Right ventricle myocardium inferior (tissue), 1 donor: ENCODE measurements at places on chromosomes 7 and 10.

DNA sequence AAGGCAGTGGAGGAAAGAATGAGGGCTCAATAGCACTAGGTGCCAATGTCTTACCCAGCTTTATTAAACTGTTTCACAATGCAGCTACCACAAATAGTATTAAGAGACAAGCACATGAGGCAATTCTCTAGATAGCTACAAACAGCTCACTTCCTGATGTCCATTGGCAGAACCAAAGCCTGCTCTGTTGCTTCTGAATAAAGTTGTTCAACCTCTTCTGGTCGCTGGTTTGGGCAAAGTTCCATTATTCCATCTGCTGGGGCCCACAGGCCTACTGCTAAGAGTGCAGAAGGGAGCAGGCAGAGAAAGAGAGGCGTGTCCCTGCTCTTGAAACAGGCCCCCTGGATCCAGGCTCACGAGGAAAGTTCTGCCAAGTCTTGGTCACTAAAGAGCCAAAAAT, 173.9 kb downstream of the ZNF438 start:
- peak; percentile 84 for DNase-seq

GRCh38 chr7:42236266-42236975, 588 bp downstream of the GLI3 start:
- DNase-seq = peak; percentile 76

DNA sequence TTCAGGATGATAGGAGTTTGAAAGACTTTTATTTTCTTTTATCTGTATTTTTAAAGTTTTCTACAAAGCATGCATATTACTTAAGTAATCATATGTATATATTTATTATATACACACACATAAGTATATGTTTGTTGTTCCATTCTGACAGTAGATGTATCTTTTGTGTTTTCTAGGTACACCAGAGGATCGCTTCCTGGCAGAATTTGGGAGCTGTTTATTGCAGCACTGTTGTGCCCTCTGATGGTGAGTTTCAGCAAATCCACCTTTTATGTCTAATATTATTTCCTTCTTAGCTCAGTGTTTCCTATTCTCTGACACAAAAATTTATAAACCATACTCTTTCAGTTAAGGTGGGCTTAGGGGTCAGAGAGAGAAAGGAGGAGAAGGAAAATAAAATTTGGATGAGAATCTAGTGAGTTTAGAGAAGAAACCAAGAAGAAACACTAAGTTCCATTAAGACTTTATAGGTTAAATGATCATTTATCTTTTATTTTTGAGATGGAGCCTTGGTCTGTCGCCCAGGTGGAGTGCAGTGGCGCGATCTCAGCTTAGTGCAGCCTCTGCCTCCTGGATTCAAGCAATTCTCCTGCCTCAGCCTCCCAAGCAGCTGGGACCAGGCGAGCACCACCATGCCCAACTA, 59.2 kb upstream of the OIT3 start:
- no peak for DNase-seq

- DNase-seq = no peak
Measured at GRCh38 chr10:68618234-68618633, 58.1 kb downstream of the TET1 start.

- DNase-seq = no peak
Measured at GRCh38 chr7:43701500-43701854, 27.8 kb downstream of the COA1 start.

- no peak for DNase-seq
Measured at GRCh38 chr7:102323914-102324195, 32.4 kb downstream of the SPDYE6 start.

- no peak for DNase-seq
Measured at GRCh38 chr7:141102436-141102835, 28.6 kb downstream of the TMEM178B start.

DNA sequence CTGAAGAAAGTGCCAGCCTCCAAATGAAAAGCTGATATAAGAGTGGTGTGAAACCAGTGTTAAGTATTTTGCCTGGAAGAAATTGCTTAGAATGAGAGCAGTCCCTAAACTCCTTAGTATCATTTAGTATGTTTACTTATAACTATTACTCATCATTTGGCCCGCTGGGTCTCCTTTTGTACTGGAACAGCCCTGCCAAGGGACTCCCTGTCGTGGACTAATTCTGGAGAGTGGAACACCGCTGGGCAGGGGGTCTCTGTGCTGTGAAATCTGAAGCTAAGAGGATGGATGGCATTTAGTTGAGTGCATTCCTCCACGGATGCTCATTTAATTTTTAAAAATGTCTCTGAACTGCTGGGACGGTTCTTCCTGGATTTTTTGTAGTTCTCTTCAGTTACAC, 889.9 kb upstream of the C7orf33 start:
- DNase-seq = no peak

- no peak for DNase-seq
Measured at GRCh38 chr10:126198681-126199080, 189.6 kb downstream of the ADAM12 start.

DNA sequence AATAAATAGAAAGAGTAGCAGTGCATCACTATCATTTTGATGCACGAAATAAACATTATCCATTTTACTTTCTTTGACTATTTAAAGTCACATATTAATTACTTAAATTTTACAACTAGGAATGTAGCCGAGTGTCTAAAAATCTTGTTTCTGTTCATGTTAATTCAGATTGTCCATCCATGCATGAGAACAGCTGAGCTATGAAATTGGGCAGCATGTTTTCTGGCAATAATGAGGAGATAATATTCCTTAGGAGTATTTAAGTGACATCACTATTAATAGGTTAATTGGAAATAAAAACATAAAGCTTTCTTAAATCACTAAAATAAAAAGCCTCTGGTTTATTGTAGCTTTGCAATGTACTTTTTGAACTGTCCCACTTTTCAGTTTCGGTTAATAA, 293.8 kb downstream of the PHTF2 start:
- DNase-seq = no peak

GRCh38 chr7:45089341-45089891, 647 bp upstream of the NACAD start:
- no peak for DNase-seq

- no peak for DNase-seq
Measured at GRCh38 chr7:82194016-82194643, 249.4 kb downstream of the CACNA2D1 start.

DNA sequence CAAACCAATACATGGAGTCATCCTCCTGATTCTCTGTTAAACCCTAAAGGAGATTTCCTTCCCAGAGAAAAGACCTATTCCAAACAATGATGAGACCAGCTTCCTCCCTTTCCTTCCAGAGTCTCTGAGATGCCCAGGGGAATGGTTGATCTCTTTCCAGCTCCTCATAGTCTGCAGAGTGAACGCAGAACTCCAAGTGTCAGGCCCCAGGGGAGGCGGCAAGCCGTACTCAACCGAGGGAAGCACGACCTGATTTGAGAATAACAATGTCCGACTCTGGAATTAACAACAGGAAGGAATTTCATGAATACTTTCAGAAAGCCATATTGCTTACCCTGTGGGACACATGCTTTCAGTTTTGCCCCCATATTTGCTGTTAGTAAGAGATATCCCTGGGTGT, 241.7 kb upstream of the GLI3 start:
- DNase-seq = no peak

GRCh38 chr7:2321020-2321419, 6.8 kb upstream of the SNX8 start:
- no peak for DNase-seq

GRCh38 chr7:91293840-91294239, 29.6 kb downstream of the FZD1 start:
- DNase-seq = no peak

DNA sequence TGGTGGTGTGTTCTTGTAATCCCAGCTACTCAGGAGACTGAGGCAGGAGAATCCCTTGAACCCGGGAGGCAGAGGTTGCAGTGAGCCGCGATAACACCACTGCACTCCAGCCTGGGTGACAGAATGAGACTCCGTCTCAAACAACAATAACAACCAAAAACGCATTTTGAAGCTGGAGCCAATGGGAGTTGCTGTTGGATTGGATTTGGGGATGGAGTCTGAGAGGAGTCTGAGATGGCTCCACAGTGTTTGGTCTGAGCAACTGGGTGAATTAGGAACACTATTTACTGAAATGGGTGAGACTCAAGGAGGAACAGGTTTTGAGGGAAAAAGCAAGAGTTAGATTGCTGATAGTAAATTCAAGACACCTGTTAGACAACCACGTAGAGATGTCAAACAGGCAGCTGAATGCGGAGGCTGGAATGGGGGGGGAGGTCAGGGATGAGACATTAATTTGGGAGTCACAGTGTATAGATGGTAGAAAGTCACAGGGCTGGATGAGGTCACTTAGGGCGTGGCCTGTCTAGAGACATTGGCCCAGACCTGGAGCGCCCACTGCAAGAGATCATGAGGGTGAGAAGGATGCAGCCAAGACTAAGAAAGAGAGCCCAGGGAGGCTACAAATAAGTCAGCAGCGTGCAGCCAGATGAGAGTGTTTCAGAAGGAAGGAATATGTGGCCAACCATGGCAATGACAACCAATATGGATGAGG, 56.4 kb downstream of the CYCS start:
- DNase-seq = no peak

DNA sequence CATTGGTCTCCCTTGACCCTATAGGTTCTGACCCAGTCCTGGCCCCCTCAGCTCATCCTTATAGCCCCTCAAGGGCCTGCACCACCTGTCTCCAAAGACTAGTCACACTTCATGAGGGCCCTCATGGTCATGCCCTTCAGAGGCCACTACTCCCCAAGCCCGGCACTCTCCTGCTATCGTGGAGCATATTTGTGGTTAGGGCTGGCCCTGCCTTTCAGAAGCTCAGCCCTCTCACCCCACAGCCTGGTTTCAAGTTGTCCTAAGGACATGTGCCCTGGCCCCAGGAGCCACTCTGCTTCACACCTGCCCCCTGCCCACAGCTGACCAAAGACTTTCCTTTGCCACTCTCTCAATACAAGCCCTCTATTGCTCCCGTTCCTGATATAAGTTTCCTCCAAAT, 60.3 kb upstream of the LBX1 start:
- DNase-seq = no peak

- no peak for DNase-seq
Measured at GRCh38 chr10:69835233-69835632, 33.5 kb downstream of the COL13A1 start.

DNA sequence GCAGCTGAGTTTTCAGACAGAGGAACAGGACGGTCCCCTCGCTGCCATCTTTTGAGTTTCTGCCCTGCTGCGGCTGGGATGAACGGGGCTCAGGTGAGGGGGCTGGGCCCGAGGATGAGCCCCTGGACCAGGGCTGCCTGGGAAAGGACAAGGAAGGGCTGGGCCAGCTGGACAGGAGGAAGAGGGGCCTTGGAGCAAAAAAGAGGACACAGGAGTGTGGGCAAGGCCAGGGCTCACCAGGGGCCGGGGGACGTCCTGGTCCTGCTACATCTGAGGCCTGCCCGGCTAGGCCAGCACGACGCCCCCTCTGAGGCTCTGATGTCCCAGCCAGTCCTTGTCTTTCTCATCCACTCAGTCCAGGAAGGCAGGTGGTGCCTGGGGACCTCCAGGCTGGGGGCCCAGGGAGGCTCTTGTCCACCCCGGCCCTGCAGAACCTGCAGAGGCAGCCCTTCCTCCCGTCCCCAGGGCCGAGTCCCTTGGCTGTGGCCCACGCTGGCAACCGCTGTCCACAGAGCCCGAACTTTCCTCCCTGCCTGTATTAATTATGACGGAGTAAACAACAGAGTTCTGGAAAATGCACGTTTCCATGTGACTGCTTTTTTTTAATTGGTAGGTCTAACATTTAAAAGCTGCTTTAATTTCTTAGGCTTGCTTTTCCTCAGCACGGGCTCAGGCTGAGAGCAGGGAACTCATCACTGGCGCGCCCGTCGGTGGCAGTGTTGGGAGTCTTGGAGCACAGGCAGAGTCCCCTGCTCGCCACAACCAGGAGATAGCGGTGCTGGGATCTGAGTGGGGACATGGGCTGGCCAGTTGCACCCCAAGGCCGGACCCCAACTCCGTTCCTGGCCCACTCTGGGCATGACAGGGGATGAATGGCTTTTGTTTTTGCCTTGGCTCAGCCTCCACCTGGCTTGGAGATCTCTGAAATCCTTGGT, 187.7 kb downstream of the ELFN1 start:
- DNase-seq = peak; percentile 32

- no peak for DNase-seq
Measured at GRCh38 chr10:132958883-132959558, 16.7 kb upstream of the CFAP46 start.

GRCh38 chr7:86968618-86969017, 90.8 kb downstream of the ELAPOR2 start:
- no peak for DNase-seq

DNA sequence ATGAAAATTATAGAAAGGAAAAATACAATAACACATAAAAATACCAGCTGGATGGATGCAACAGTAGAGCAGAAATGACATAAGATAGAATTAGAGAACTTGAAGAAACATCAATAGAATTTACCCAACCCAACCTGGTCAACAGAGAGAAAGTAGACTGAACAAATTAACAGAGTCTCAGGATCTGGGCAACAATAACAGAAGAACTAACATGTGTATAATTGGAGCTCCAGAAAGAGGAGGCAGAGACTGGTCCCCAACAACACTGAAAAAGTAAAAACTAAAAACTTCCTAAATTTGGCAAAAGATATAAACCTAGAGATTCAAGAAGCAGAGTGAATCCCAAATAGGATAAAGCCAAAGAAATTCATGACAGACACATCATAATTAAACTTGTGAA, 458.8 kb downstream of the RPS24 start:
- no peak for DNase-seq

GRCh38 chr7:159060440-159060839, 84.2 kb downstream of the VIPR2 start:
- DNase-seq = no peak

DNA sequence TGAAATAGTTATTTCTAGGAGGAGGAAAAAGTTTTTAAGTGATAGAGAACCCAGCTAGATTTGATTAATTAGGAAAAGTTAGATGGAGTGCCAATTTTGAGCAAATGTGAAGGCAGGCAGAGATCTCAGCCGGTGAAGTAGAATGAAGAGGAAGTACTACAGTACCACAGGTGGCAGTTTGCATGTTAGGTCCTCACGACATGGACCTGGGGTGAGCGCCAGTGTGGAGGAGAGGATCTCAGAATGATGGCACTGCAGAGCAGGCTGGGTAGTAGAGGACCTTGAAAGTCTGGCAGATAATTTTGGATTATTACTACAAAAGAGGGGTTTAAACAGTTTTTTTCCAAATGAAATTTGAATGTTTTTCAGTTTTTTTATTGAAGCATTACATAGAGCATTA, 81.1 kb downstream of the GNAI1 start:
- peak; percentile 64 for DNase-seq

DNA sequence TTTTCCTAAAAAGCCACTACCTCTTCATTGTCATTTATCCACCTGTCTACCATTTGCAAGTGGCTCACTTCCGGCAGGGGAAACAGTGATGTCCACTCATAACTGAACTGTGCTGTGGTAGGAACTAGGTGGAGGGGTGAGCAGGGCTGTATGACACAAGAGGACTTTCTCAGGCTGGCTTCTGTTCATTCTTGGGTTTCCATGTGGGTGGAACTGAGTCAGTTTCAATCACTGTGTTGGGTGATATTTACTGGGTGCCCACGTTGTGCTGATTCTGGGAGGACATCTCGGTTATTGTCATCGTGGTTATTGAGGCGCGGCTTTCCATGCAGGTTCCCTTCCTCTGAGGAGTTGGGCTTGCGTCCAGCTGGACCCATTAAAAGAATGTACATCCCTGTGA, 38.8 kb downstream of the RAMP3 start:
- no peak for DNase-seq

GRCh38 chr7:33630359-33630758, 275.0 kb upstream of the BMPER start:
- no peak for DNase-seq

GRCh38 chr7:36280840-36281812, 108.5 kb upstream of the ANLN start:
- DNase-seq = no peak
